ENCODE measurements at places on chromosomes 7 and 10.

GRCh38 chr10:4267086-4267773 is 482.2 kb upstream of the KLF6 start:
- DNase-seq = no peak

DNA sequence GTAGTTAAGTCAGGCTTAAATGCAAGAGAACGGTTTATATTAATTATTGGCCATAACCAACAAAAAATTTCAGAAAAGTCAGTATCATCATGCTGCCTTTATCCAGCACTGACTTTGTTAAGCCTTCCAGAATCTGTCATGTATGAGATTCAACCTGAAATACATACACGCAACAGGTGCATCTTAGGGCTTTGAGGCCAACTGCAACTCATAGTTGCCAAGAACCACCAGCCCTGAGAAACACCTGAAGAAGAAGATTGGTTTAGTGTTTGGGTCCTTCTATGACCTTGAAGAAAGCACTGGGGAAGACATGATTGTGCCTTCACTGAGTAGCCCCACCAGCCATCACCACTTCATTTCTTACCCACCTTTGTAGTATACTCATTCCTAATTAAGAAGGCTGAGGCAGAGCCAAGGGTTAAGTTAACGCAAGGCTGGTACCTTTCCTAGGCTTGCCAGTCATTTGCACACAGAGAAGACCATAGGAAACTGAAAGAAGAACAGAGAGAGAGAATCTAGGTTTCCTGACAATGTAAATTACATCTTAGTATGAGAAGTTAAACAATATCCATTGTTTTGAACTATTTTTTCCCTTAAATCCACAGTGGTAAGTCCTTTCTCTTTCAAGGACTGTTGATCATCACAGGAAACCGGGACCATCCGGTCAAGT is 200.1 kb upstream of the PRKCQ start:
- no peak for DNase-seq

GRCh38 chr10:44258460-44259089 is 126.3 kb downstream of the CXCL12 start:
- DNase-seq = no peak

DNA sequence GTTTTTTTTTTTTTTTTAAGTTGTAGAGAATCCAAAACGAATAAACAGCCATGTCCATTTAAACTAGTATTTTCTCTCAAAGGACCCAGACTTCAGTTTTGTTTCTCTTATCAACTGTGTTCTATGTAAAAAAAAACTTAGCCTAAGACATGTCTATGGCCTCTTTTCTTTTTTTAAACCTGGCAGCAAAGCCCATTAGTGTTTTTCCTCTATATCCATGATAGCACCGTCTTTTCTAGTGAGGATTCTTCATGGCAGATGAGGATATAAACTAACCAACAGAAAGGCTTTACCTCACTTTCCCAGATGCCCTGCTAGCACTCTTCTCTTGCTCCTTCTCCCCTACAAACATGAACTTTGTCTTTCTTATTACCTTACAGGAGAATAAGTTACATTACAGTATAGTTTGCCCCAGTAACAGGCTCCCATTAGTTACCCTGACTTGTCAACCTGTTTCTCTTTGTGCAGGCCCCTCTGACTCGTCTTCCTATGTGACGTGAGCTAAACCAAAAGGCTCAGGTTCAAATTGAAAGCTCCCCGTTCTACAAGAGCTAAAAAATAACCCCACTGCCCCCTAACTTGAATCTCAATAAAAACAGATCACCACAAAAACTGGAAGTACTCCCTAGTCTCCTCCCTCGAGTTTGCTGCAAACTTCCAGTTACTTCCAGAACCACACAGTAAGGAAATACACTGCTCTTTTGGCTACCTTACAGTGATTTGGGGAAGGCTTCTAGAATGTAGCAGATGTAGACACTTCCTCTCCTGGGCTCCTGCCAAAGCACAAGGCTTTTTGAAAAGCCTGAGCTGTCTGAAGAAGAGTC is 20.1 kb downstream of the P4HA1 start:
- DNase-seq = no peak

DNA sequence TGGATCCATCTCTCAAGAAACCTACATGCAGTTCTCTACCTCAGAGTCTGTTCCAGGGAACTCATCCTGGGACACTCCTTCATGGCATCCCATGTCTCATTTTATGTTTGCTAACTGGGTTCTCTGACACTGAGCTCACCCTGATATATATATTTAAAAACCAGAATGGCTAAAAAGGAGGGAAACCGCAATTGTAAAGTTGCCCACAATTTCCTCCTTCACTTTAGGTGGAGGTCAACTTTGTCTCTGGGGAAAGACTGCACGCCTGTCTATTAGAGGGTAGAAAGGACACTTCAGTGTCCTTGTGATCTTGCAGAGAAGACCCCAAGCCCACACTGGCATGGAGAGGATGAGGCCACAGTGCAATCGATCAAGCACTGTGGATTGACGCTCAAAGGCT is 131.7 kb downstream of the TEX36 start:
- DNase-seq = no peak

DNA sequence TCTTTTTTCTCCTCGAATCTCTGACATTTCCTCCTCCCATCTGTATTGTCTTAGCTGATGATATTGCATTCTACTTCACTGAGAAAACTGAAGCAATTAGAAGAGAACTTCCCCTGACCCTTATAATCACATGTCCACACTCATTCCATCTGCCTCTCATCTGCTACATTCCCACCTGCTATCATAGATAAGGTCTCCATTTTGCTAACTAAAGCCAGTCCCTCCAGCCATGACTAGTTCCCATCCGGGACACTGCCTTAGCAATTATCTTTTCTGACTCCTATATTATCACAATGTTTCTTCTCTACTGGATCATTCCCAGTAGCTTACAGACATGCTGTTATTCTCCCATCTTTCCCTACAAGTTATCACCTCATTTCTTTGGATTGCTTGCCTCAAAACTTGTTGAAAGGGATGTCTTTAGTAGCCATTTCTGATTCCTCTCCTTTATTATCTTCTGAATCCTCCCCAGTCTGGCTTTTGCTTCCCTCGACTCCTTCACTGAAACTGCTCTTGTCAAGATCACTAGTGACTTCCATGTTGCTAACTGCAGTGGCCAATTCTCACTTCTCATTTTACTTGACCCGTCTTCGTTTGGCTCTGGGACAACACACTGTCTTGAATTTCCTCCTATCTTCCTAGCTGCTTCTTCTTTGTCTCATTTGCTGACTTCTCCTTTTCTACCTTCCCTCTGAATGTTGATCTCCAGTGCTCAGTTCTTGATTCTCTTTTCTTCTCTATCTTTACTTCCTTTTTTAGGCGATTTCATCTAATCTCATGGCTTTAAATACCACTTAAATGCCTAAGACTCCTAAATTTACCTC is 35.9 kb downstream of the FZD1 start:
- no peak for DNase-seq

DNA sequence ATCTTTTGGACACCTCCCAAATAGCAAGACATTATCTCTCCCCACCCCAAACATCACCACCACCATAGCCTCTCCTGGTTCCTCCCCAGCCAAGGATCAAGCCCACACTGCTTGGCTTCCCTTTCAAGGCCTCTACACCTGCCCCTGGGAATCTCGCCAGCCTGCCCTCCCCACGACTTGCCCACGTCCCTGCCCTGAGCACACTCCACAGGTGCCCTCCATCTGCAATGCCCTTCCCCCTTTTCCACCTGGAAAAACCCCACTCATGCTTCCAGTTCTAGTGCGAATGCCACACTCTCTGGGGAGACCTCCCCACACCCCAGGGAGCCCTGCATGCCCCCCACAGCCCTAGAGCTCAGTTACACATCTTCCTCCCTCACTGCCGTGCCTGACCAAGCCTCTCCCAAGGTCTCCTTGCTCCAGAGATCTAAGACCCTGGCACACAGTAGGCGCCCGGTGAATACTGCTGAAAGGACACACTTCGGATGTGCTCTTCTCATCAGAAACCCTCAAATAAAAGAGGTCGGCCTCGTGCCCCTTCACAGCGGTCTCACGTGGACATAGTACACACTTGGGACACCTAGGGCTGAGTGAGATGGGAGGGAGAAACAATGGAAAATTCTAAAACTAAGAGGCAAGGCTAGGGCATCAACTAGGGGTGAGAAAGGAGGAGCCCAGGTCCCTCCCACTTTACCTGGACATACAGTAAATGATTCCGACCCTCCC is 91.4 kb downstream of the DLG5 start:
- DNase-seq = no peak
